Gastroesophageal sphincter (tissue), 4 donors: ENCODE measurements at places on chromosomes 16 and 17. TPM values are rescaled to one million over a fixed set of nuclear protein-coding genes. Genes with fewer than 3 reads are reported as not detected.

HS3ST4 gene
- not detected for total RNA-seq

TBX6 gene
- 0.40 TPM for total RNA-seq

SLC5A11 gene
- total RNA-seq = not detected

- ATAC-seq = no peak
Observed at GRCh38 chr16:14148016-14148415, 76.9 kb downstream of the MRTFB start.

DNA sequence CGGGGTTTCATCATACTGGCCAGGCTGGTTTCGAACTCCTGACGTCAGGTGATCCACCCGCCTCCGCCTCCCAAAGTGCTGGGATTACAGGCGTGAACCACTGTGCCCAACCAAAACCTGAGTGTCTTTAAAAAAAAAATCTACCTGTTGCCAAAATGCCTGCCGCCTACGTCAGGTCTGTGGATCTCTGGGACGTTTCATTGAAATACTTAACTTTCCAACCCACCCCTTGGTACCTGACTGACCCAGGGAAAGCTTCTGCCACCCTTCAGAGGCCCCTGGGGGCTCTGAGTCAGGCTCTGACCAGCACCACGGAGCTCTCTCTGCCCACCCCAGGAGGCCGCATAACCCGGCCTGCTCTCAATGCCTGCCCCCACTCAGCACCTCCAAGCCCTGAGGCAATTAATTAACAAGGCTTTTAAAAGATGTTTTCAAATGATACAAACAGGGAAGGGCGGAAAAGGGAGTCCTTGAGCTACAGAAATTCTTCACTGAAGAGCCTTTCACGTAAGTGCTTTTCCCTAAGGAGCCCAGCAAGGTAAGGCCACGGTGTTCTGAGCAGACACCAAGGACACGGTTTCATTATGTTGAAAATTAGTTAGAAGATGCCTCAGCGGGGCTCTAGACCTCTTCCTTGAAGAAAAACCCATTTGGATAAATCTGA is 29.3 kb upstream of the GSG1L start:
- no peak for ATAC-seq

DNA sequence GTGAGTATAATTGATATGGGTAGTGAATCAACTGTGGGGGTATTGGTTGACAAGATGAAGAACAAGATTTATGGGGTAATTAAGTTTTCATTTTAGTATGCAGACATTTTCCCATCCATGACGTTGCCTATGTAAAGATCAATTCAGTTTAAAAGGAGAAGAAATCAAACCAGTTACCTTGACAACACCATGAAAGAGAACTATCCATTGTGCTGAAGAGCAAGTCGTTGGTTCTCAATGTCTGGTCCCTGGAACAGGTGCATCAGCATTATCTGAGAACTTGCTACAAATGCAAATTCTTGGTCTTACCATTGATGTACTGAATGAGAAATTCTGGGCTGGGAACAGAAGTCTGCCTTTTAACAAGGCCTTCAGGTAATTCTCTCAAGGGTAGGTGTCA is 801 bp upstream of the OR4D2 start:
- ATAC-seq = no peak
